OCI-M1 (cell line): ENCODE measurements at places on chromosomes 16 and 17.
A peak's percentile ranks its signal among the peaks of the same experiment; 100 is the strongest.

GRCh38 chr16:60123392-60124023 is 1389.4 kb upstream of the GOT2 start:
- peak; percentile 18 for DNase-seq

GRCh38 chr17:45108595-45109521 is 23.5 kb downstream of the PLCD3 start:
- no peak for DNase-seq

GRCh38 chr16:3383045-3383448 is 17.8 kb downstream of the ZSCAN32 start:
- DNase-seq, result no peak

GRCh38 chr17:57927048-57927723 is 28.0 kb downstream of the CUEDC1 start:
- no peak for DNase-seq

GRCh38 chr17:45087504-45087975 is 26.4 kb downstream of the NMT1 start:
- DNase-seq, result no peak

DNA sequence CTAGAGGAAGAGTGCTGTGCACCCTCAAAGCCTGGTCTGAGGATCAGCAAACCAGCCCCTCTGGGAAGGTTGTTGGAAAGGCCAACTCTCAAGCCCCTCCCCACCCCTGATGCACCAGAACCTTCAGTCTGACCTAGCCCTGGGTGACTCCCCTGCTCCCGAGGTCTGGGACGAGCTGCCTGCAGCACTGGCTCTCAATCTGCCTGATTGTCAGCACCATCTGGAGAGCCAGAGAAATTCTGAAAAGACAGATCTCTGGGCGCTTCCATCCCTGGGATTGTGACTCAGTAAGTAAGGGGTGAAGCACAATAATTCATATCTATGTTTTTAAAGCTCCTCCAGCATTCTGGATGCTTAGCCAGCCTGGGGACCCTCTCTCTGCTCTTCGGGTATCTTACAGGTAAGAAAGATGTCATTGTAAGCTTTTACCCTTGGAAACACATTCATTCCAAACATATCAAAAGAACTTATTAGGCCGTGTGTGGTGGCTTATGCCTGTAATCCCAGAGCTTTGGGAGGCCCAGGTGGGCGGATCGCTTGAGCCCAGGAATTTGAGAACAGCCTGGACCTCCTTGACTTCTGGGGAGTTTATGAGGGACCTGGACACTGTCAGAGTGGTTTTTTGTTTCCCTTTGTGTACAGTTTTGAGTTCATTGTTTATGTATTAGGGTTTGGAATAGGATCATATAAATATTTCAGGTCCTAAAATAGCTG is 147.5 kb downstream of the KCNJ12 start:
- no peak for DNase-seq

DNA sequence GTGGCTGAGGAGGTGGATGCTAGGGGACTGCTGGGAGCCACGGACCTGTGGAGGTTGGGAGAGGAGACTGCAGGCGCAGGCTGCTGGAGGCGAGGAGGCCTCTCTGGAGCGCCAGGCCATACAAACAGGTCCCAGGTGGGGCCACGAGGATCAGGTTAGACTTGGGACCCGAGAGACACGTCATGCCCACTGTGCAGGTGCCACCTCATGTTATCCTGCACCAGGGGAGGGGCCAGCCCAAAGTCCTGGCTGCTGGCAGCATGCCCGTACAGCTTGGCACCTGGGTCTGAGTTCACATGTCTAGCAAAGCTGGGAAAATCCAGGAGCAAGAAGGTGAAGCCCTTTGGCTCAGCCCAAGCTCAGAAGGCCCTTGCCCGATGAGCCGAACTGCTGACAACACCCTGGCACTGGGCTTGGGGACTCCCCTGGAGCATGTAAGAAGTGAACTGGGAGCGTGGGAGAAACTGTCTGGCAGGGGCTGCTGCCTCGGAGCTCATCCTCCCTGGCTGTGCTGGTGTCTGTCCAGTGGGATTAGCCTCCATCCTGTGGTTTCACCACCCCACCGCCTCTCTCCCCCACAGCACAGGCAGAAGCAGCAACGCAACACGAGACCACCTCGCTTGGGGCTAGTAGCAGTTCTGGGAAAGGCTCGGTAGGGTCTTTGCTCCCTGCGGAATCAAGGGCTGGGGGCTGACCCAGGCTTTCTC is 5.3 kb downstream of the ARHGDIA start:
- no peak for DNase-seq

DNA sequence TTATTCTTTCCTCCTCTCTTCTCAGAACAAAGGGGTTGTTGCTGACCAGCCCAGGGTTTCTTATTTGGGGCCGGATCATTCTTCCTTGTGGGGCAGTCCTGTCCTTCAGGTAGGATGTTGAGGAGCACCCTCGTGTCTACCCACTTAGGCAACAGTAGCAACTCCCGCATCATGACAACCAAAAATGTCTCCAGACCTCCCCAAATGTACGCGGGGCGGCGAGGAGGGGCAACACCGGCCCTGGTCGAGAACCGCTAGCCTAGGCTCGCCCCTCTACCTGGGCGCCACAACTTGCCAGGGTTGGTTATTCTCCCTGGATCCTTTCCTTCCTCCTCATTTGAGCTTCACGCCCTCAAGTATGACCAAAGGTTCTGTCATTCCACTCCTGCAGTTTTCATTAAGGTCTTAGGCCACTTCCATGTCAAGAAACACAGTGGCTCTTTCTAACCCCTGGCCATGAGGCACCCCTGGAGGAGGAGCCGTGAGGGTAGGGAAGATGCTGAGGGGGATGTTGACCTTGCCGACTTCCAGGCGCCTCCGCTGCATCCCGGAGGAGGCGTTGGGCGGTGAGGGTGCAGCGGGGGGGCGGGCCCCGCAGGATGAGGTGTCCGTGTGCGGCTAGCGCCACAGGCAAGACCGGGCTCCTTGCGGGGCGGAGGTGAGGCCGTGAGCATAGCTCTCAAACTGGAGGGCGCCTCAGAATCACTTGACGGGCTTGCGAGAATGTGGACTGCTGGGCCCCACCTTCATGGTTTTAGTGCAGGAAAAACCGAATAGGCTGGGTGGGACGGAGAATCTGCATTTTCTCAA is 712 bp upstream of the SPECC1 start:
- DNase-seq, result no peak
